ENCODE measurements at places on chromosomes 7 and 10.
A peak's percentile ranks its signal among the peaks of the same experiment; 100 is the strongest.

DNA sequence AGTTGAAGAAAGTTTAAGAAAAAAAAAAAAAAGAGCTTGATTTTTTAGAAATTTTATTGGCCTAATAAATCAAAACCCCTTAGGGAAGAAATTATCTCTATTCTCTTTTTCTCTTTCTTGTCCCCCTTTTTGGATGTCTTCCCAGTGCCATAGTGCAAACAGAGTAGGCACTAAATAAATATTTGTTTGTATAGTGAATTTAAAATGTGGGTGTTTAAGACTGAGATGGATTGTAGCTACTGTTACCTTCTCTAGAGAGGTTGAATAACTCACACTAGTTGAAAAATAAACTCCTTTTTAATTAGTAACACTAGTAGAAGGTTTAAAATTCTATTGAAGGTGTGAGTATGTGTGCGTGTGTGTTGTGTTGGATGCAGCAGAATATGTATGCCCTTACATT lies 783.8 kb downstream of the NXPH1 start:
- DNase-seq = peak; percentile 21

GRCh38 chr7:151599401-151600227 lies 79.9 kb upstream of the RHEB start:
- DNase-seq = peak; percentile 87

- no peak for DNase-seq
These were observed 861.1 kb upstream of the ZWINT start for GRCh38 chr10:57222129-57222528.

GRCh38 chr7:22561321-22561811 lies 61.4 kb upstream of the STEAP1B start:
- peak; percentile 91 for DNase-seq

DNA sequence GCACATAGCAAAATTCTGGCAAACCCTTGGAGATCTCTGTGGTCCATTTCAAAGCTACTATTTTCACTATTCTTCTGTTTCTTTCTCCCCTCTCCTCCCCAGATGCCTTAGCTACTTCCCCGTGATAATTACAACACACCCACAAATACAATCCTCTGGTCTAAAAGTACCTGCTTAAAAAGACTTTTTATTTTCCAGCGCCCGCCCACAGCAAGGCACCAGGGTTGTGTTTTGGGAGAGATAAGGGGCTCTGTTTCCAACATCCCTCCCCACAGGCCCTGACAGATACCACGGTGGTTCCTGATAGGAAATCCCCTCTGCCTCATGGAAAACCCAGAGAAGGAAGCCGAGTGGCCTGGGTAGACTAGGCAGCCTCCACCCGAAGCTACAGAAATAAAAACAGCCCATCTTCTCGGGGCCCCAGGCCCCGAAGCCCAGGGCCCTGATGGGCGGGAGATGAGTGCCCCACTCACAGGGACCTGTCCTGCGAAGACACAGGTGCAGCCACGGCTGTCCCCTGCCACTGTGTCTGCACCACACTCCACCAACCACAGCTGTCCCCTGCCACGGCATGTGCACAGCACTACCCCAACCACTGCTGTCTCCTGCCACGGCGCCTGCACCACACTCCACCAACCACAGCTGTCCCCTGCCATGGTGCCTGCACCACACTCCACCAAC lies 19.7 kb downstream of the CALML5 start:
- no peak for DNase-seq

DNA sequence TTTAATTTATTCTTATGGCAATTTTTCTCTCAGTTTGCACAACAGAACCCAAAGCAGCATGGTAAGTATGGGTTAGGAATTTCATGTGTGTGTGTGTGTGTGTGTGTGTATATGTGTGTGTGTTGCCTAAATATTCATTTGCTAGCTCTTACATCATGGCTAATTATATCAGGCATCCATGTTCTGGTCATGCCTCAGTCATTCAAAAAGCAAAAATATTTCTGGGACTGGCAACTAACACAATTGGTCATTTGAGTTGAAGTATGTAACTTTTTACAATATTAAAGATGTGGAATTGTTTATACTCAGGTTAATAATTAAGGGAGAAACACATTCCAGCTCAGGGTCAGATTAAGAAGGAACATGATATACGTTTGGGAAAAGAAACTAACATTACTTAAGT lies 67.6 kb upstream of the PHYHIPL start:
- DNase-seq = no peak

GRCh38 chr10:92126100-92126650 lies 164.7 kb downstream of the CPEB3 start:
- DNase-seq = peak; percentile 68

DNA sequence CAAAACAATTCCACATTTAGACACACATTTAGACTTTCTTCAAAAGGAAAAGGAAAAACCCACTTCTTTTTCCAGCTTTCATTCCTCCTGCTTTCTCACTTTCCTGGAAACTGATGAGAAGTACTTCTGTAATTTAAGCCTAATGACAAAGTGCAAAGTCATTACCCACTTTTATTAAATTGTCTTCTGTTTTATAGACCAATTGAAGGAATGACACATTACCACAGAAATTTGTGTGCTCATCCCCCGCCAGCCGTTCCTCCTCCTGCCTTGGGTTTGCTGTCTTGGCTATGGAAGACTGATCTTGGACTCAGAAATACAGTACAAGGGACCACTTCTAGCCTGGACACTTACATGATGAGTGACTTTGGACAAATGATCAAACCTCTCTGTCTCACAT lies 717.8 kb downstream of the SORCS3 start:
- no peak for DNase-seq

GRCh38 chr7:23628370-23628769 lies 31.2 kb downstream of the CCDC126 start:
- DNase-seq = no peak

DNA sequence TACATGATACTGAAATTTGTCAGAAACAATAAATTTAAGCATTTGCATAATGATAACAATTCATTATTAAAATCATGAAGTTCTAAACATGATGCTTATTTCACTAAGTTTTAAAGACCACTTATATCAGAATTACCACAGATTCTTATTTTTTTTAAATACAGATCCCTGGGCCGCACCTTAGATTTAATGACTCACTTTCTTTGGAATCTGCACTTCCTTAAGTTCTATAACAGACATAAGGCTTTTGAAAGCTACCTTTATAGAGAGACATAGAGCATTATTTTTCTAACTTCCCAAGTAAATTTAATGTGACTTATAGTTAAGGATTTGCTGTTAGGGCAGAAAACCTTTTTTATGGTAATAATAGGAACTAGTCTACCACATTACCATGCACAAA lies 214.9 kb downstream of the IPMK start:
- peak; percentile 60 for DNase-seq

DNA sequence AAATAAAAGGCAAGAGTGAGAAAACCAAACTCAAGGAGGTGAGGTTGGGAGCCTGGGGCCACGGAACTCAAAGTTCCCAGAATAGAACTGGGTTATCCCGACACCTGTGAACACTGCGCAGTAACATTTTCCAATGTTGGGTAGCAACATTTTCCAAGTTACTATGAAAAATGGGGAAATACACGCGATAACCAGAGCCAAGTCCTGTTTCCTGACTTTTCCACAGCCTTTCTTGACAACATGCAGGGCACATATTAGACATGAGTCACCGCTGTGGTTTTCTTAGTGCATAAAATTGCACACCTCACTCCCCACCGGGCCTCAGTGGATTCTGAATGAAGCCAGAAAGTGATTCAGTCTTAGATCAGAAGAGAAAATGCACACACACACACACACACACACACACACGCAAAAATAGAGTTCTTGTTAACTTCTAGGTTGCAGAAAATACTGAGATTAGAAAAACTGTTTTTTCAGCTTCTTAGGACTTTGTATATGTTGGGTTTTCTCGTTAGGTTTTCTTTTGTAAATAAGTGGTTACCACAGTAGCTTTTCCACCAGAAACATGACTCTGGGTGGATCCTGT lies 70.0 kb downstream of the CAMK1D start:
- peak; percentile 88 for DNase-seq

GRCh38 chr7:877312-878232 lies 1.2 kb downstream of the GET4 start:
- DNase-seq = peak; percentile 13

DNA sequence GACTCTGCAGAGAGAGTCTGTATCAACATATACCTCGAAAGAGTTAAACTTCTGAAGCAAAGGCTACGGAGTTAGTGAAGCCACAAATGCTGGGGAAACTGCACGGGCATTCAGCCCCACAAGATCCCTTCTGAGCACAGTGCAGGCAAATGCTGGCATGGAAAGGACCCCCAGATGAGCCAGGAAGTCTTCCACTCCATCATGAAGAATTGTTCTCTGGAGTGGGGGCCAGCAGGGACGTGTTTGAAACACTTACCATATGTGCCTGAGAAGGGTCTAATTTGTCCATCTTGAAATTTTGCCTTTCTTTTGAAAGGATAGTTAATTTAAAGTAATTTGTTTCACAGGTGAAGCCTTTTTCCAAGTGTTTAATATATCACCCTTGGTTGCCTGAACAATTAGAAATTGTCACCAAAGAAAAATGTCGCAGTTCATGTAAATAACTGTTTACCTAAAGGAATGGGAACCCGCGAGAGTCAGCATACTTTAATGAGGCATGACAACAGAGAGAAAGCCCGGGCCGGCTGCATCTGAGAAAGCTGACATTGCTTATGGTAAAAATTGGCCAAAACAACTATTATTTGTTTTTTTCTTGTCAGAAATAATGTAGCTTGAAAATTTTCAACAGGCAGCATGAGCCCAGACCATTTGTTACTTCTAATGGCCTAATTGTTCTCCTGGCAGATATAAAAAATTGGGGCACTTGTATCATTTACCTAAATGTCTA lies 287.6 kb upstream of the MGMT start:
- no peak for DNase-seq

GRCh38 chr10:48818861-48819520 lies 120.6 kb downstream of the LRRC18 start:
- no peak for DNase-seq

DNA sequence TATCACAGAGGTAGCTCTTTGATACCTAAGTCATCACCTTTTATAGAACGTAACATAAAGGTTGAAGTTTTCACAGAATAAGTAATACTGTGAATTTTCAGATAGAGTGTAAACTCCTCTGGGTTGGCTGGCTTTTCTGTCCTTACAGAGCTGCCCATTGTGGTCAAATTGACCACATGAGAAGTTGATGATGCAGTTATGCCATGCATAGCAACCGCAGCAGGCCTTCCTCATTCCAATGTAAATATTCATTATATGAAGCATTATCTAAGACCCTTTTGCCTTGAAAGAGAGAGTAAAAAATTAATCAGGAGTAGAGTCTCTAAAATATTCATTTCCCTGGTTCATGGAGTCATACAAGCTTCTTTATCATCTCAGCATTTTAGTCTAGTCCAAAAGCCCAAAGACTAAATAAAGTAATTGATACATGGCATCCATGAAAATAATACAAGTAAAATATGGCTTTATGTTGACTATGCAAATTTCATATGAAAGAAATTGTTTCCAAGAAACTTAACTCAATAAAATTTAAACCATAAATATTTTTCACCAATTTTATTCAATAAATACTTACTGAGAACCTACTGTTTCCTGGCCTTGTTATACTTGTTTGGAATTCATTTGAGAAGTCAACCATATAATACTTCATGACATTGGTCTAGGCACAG lies 516.4 kb downstream of the PCDH15 start:
- peak; percentile 72 for DNase-seq

DNA sequence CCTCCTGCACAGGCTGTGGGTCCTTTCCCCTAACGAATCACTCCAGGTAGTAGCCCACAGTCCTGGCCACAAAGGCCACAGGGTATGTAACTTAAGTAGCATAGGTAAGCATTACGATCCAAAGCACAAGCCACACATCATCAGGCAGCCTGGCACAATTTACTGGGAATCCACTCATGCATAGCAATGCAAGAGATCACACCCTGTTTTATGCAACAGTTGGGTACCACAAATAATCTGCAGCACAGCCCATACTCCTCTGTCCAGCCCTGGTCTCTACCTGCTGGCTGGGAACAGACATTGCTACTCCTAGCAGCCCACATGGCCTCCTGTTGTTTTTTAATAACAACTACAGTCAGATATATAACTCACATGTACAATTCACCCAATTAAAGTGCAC lies 34.3 kb downstream of the SRPK2 start:
- DNase-seq = peak; percentile 9

GRCh38 chr7:2567679-2568278 lies 9.0 kb downstream of the IQCE start:
- DNase-seq = no peak

DNA sequence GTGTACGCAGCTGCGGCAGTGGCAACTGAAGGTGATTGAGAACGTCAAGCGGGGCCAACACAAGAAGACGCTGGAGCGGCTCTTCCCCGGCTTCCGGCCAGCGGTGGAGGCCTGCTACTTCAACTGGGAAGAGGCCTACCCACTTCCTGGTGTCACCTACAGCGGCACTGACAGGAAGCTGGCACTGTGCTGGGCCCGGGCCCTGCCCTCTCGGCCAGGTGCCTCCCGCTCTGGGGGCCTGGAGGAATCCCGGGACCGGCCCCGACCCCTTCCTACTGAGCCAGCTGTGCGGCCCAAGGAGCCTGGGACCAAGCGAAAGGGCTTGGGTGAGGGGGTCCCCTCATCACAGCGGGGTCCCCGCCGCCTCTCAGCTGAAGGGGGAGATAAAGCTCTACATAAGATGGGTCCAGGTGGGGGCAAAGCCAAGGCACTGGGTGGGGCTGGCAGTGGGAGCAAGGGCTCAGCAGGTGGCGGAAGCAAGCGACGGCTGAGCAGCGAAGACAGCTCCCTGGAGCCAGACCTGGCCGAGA lies 6.5 kb downstream of the ZSWIM8 start:
- DNase-seq = no peak

GRCh38 chr10:22481106-22481505 lies 135.8 kb downstream of the SPAG6 start:
- no peak for DNase-seq

GRCh38 chr7:131502810-131503508 lies 53.5 kb downstream of the PODXL start:
- DNase-seq = no peak

- DNase-seq = peak; percentile 28
These were observed 432.2 kb downstream of the KIF20B start for GRCh38 chr10:90133606-90134005.

DNA sequence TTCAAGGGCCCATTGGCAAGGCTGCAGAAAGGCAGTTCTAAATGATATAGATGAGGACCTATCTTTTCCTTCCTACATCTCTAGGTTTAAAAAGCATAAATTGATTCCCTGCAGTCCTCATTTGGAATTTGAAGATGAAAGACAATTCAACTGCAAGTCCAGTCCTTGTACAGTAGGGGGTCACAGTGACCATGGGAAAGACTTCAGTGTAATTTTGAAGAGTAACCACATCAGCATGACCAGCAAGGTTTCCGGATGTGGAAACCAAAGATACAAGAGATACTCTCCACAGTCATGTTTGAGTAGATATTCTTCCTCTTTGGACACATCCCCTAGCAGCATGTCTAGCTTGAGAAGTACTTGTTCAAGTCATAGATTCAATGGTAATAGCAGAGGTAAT lies 539.3 kb upstream of the TEX47 start:
- DNase-seq = peak; percentile 3

All from PC-3 (cell line).